ENCODE measurements at places on chromosomes 2 and 18.

- DNase-seq = no peak
Observed at GRCh38 chr2:151033271-151034248, 228.1 kb downstream of the RBM43 start.

GRCh38 chr2:60000686-60001085 is 552.8 kb downstream of the BCL11A start:
- DNase-seq = no peak

- DNase-seq = peak; percentile 100
Observed at GRCh38 chr2:104853534-104854497, at the start of gene POU3F3. Gene POU3F3, plus strand, starts transcription at chr2:104854115. Its CDS starts 1,396 bp downstream, at chr2:104855511.

GRCh38 chr2:46914578-46915230 is 902 bp downstream of the MCFD2 start:
- DNase-seq = no peak

DNA sequence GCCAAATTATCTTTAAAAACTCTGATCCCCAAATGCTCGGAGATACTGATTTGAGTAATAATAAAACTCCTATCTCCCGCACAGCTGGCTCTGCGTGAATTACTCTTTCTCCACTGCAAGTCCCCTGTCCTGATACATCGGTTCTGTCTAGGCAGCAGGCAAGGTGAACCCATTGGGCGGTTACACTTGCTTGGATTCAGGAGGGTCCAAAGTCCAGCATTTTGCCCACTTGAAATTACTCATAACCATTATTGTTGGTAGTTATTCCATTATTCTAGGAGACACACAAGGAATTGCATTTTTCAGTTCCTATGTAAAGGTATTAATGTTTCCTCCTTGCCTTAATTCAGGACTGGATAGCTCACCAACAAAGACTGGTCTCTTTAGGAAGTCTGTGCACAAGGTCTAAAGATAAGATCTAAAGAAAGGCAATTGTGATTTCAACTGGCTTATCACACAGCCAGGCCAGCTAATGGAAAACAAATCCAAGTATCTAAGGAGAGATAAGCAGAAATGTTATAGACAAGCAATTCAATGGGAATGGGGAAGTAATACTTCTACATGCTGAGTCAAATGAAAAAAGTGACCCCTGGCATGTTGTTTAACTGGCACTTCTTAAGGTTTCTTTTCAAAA is 23.2 kb upstream of the NPC1 start:
- DNase-seq = no peak

DNA sequence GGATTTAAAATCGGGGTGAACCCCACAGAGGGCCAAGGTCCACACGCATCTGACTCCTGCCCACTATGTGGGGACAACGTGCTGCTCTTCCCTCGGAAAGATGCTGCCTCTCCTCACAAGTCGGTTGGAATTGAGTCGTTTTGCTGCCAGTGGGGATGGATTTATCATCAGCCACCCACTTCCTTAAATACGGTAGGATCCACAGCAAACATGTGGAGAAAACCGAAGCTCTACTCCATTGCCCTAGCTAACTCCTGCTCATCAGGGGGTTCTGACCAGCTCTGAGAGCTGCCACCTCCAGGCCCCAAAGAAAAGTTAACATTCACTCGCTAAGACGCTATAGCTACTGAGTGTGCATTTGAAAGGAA is 80.9 kb downstream of the CHRNA1 start:
- no peak for DNase-seq

GRCh38 chr2:240819126-240819857 is 727 bp downstream of the KIF1A start:
- DNase-seq = no peak

- no peak for DNase-seq
Observed at GRCh38 chr2:127072396-127072795, 34.6 kb downstream of the BIN1 start.

DNA sequence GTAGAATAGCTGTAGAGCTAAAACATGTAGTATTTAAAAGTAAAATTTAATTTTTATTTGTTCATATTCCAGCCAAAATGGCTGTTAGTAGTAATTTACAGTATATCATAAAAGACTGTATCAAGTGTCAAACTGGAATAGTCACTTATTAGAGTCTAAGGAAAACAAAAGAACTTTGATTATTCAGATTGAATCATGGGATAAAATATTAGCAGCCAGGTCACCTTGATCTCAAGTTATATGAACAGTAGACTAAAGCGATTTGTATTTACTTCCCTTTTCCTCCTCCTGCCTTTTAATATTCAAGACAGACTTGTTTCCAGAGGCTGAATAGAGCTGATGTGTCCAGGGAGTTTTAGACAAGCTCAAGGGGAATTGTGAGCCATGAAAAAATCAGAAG is 54.4 kb downstream of the PMAIP1 start:
- DNase-seq = no peak

GRCh38 chr2:174826051-174826450 is 61.8 kb upstream of the CHRNA1 start:
- DNase-seq = no peak

DNA sequence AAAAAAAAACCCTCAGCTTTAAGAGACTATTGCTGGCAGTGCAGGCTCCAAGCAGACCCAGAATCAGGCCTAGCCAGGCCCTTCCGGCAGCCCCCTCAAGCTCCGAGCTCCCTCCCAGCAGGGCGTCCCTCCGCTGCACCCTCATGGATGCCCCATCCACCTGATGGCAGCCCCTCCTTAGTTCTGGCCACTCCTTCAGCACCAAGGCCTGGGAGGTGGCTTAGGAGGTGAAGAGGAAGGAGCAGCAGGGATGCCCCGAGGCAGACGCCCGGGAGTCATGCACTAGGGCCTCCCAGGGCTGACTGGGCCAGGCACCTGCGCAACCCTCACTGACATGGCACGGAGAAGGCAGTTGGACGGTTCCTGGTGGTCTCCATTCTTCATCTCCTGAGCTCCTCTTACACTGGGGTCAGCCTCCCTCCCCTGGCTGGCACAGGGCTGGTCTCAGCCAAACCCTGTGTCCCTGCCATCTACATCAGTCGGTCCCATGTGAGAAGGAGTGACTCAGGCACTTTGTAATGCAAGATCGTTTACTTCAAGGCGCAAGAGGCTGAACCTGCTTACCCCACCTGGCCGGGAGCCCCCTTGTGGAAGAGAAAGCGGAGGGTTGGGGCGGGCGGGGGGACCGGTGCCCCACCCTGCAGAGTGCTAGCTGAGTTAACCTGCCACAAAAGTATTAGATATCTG is 53.5 kb upstream of the ID2 start:
- no peak for DNase-seq

GRCh38 chr2:38092196-38092902 is 16.4 kb upstream of the CYP1B1 start:
- DNase-seq = no peak

GRCh38 chr2:6784291-6784690 is 81.4 kb downstream of the CMPK2 start:
- DNase-seq = no peak

DNA sequence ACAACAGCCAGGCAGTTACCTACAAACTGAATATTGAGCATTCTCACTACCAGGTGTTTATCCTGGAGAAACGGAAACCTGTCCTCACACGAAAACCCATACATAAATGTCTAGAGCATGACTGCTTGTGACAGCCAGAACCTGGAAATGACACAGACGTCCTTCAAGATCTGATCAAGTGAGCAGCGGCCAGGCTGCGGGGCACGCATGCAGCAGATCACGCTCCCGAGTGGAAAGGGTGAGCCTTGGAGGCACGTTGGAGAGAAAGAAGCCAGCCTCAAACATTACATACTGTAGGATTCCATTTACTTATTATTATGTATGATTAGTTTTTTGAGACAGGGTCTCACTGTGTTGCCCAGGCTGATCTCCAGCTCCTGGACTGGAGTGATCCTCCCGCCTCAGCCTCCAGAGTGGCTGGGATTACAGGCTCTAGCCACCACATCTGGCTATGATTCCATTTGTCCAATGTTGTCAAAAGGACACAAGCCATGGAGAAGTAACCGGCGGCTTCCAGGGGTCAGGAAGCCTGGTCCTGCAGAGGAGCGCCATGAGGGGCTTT is 22.9 kb upstream of the STK25 start:
- DNase-seq = no peak

GRCh38 chr2:45821558-45822271 is 170.2 kb downstream of the PRKCE start:
- no peak for DNase-seq

DNA sequence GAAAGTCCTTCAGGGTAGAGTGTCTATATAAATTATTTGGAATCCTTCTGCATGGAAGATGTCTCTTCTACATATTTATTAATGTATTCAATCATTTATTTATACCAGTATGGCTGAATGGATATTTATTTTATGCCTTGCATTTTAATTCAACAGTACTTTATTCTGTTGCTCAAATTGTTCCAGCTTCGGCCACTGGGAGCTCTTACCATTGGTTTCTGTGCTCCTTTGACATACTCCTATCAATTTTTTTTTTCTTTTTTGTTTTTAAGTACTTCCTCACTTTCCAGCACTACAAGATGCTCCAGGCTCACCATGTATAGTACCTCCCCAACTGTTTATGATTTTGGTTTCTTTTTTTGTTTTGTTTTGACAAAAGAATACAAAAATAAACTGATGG is 39.4 kb upstream of the WIPF1 start:
- no peak for DNase-seq

GRCh38 chr2:238077292-238077691 is 16.5 kb downstream of the SCLY start:
- no peak for DNase-seq

Data from nucleus accumbens (tissue), 56 donors.